ENCODE measurements at places on chromosomes 12 and 14.

- DNase-seq, result no peak
These were observed 45.6 kb upstream of the TUNAR start for GRCh38 chr14:95831041-95831440.

DNA sequence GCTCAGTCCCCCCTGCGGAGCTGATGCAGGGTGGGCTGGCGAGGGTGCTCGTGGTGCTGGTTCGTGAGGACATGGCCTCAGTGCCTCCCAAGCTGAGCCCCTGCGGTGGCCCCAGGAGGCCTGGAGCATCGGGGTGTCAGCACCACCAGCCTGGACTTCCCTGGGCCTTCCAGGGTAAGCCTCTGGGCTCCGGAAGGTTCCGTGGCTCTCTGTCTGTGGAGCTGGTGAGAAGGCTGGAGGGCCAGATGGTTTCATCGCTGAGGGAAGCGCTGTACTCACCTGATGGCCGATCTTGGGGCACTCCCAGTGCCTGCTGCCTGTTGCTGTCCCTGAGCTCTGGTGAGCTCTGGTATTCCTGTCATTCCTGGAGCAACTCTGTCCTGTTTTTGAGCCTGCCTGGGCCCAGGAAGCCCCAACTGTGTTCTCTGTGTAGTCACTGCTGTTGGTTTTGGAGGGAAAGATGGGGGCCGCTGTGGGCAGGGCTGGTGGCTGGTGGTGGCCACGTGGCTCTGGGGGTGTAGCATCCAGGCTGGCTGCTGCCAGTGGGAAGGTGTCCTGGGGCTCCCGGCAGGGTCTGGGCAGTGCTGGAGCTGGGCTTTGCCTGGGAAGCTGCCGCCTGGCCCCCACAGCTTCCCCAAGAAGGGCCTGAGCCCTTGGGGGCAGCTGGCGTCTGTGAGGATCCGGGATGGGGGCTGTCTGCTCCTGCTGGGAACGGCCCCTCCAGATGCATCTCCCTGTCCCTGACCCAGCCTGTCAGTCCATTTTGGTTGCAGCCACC lies 18.3 kb downstream of the MTA1 start:
- no peak for DNase-seq

DNA sequence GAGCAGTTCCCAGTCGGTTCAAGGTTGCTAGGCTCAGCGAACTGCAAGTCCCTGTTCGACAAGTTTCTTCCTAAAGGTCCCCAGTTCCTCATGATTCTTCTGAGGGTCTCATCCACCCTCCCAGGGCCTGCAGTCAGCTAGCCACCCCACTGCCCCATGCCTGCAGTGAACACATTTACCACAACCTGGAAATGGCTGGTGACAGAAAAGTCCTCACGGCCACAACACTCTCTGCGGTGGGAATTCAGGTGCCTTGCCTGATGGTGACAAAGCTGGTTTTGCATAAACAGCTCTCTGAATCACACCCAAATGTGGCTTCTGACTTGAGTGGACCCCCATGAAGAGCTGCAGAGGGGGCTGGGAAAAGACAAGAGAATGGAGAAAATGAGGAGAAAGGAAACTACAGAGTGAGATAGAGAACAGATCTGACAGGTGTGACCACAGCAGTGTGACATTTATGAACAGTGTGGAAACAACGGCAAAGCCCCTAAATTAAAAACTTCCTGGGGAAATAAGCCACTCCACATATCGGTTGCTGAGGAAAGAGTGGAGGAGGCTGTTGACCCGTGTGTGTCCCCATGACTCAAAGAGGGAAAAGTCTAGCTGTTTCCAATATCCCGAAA lies 1.3 kb upstream of the CD27 start:
- no peak for DNase-seq

GRCh38 chr12:33830070-33830469 lies 192.2 kb upstream of the ALG10 start:
- DNase-seq, result no peak

GRCh38 chr14:102317564-102318248 lies 1.8 kb upstream of the ZNF839 start:
- DNase-seq, result no peak
